Gastrocnemius medialis (tissue), 4 donors: ENCODE measurements at places on chromosomes 2 and 18.
A peak's percentile ranks its signal among the peaks of the same experiment; 100 is the strongest.

DNA sequence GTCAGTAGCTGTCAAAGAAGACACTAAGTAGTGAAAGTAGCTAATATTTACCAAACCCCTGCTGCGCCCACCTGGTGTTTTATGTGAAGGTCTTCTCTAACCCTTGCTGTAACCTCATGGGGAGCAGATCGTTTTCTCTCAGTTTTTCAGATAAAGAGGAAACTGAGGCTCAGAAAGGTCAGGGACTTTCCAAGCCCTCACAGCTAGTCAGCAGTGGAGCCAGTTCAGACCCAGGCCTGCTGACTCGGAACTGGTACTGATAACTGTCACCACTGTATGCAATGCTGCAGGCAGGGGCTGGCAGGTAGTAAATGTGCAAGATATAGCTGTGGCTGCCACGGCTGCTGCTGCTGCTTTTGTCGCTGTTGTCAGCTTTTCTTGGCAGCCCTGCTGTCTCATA, 69.1 kb downstream of the LRRFIP1 start:
- H3K4me1 ChIP-seq: peaks cover 86% of the 10 kb centered on the region
- H3K4me3 ChIP-seq: no peak overlapping the region
- no peaks in the 10 kb centered on the region for H3K27me3 ChIP-seq
- H3K36me3 ChIP-seq: no peaks in the 10 kb centered on the region
- peak overlapping the region; percentile 97 for H3K27ac ChIP-seq

- H3K36me3 ChIP-seq: no peaks in the 10 kb centered on the region
- H3K4me1 ChIP-seq: peaks cover 28% of the 10 kb centered on the region
- no peaks in the 10 kb centered on the region for H3K27me3 ChIP-seq
- H3K4me3 ChIP-seq: peak overlapping the region; percentile 70
- peak overlapping the region; percentile 93 for H3K27ac ChIP-seq
- DNase-seq: peak; percentile 32
Observed at GRCh38 chr18:55587418-55588110, 428 bp downstream of the TCF4 start.

- H3K27me3 ChIP-seq: no peaks in the 10 kb centered on the region
- H3K27ac ChIP-seq: no peak overlapping the region
- no peaks in the 10 kb centered on the region for H3K4me1 ChIP-seq
- no peaks in the 10 kb centered on the region for H3K36me3 ChIP-seq
Observed at GRCh38 chr2:30078521-30078920, 68.3 kb upstream of the YPEL5 start.

DNA sequence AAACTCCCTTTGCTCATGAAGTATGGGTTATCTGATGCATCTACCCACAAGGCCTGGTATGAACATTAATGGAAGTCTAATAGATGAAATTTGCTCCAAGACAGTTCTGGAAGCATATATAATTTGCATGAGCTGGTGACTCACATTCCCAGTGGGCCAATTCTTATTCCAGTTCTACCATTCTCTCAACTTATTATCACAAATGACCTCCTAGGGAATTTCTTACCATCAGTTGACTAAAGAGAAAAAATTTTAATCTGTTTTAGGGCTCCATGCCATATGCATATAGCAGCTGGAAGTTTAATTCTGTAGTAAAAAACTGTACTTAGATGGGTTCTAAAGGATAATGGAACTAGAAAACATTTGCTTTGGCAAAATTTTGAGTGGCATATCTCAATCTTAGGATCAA, 165.2 kb upstream of the COL3A1 start:
- H3K27ac ChIP-seq: no peak overlapping the region
- H3K36me3 ChIP-seq: no peaks in the 10 kb centered on the region
- no peaks in the 10 kb centered on the region for H3K27me3 ChIP-seq
- DNase-seq: no peak

- H3K4me1 ChIP-seq: peaks cover 10% of the 10 kb centered on the region
- H3K4me3 ChIP-seq: no peak overlapping the region
- no peak overlapping the region for H3K27ac ChIP-seq
- no peak for DNase-seq
- no peaks in the 10 kb centered on the region for H3K36me3 ChIP-seq
- peaks cover 97% of the 10 kb centered on the region for H3K27me3 ChIP-seq
Observed at GRCh38 chr2:176117823-176118371, 1.3 kb downstream of the HOXD10 start.

DNA sequence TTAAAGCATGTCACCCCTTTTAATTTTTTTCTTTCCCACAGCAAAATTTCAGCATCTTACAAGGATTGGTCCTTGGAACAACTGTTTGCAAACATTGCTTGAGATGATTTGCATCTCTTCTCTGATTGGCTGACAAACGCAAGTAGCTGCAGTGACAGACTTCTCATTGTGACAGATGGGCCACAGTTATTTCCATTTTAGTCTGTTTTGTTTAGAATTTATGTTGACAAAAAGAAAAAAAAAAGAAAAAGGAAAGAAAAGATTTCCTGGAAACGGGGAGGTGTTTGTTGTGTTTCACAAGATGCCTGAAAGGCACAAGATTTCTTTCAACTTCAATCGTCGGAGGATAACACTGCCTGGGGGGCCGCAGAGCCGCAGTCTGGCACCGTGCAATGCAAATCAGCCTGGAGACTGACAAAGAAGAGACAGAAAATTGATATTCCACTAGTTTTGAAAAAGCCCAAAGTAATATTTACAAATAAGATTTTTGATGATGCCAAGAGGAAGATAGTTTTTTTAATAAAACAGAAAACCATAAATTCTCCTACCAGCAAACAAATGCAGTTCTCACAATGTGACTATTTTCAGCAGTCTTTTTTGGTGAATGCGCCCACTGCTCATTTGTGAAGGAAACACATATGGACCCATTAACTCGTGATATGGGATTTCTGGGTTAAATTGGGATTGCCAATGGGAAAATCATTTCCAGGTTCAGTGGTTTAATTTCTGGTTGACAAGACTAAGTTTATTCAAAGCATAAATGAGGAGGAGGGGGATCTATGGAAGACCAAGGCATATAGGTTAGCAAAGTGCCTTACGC, 296.2 kb upstream of the SMIM21 start:
- H3K4me3 ChIP-seq: no peak overlapping the region
- no peak for DNase-seq
- H3K36me3 ChIP-seq: no peaks in the 10 kb centered on the region
- H3K27ac ChIP-seq: no peak overlapping the region
